ENCODE measurements at places on chromosomes 11 and 22.

- DNase-seq = no peak
These were observed 617 bp upstream of the ARHGAP20 start for GRCh38 chr11:110712659-110713448.

- DNase-seq = no peak
These were observed 12.5 kb downstream of the TAF1D start for GRCh38 chr11:93728792-93729128.

GRCh38 chr22:26615149-26615548, 2.7 kb downstream of the CRYBB1 start:
- DNase-seq = no peak

GRCh38 chr11:134393638-134394037, 18.4 kb downstream of the B3GAT1 start:
- DNase-seq = no peak

- no peak for DNase-seq
These were observed 66.5 kb downstream of the LARGE2 start for GRCh38 chr11:45988921-45989320.

DNA sequence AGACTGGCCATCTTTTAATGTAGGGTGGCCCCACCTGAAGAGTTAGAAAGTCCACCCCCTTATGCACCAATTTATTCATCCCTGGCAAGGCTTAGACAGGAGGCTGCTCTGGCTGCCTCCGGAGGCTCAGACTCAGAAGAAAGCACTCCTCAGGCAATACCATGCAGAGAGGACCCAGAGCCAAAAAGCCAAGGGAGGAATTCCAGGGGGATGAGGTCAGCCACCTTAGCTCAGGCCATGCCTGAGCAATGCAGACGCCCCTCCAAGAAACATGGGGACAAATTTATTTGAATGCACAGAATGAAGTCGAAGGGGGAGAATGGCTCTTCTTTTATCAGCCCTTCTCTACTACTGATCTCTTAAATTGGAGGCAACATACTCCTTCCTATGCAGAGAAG, 39.7 kb upstream of the GLYAT start:
- DNase-seq = no peak

DNA sequence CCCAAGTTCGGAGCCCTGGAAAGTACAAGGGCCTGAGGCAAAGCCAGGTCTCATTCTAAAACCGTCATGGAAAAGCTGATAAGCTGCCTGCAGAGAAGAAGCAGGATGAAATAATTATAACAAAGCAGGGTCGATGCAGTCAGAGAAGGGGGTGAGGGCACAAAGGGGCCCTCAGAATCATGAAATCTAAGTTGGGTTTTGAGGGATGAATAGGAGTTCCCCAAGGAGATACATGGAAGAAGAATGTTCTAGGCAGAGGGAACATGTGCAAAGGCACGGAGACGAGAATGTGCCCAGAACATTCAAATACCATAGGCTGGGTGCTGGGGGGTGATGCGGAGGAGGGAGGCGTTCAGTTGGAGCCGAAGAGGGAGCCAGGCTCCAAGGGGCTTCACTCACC, 25.0 kb downstream of the IGLL1 start:
- DNase-seq = no peak

GRCh38 chr11:74773476-74773875, 24.8 kb downstream of the RNF169 start:
- no peak for DNase-seq

DNA sequence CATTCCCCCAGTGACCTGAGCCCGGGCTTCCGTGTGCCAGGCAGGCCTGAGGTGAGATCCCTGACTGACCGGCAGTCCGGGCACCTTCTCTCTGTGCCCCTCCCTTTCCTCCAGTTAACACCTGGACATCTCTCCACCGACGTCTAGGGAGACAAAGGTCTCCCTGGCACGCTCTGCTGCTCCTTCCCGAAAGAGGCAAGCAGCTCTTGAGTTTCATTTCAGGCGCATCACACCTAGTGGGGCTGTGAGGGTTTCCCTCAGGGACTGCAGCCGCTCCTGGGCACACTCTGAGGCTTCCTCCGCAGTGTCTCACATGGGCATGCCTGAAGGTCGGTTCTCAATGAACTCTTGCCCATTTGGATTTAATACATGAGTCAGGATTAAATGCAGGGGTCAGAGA, 322.7 kb downstream of the CTTN start:
- DNase-seq = no peak

DNA sequence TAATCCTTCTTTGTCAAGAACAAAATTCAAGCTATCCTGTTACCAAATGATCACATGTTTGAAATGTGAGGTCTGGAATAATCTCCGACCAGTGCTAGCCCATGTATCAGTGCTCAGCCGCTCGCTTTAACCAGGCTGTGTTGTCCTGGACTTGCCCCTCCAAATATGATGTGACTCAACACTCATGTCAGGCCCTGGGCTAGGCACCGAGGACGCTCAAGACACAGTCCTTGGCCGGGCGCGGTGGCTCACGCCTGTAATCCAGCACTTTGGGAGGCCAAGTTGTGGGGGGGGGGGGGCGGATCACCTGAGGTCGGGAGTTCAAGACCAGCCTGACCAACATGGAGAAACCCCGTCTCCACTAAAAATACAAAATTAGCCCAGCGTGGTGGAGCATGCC, 54.1 kb upstream of the WNT7B start:
- no peak for DNase-seq

DNA sequence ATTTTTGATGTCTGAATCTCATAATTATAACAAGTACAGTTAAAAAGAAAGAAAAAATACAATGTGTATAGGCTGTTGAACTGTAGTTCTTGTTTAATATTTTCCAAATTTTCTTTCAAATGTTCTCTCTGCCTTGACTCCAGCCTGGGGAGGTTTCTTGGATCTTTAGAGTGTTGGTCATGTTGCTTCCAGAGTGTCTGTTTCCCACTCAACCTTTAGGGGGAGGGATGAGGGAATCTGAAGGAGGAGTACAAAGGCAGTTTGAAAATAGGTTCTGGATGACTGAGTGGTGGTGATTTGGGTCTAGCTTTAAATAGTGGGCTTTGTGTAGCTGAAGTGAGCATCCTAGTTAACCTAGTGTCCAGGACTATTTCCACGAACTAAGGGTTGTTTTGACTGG, 2.0 kb downstream of the CTNND1 start:
- DNase-seq = no peak

GRCh38 chr11:47886096-47886495, 37.9 kb upstream of the NUP160 start:
- DNase-seq = no peak

- DNase-seq = no peak
These were observed 1091.3 kb downstream of the TBC1D22A start for GRCh38 chr22:47853750-47854149.

GRCh38 chr11:76376746-76377558, 4.0 kb downstream of the THAP12 start:
- DNase-seq = no peak

DNA sequence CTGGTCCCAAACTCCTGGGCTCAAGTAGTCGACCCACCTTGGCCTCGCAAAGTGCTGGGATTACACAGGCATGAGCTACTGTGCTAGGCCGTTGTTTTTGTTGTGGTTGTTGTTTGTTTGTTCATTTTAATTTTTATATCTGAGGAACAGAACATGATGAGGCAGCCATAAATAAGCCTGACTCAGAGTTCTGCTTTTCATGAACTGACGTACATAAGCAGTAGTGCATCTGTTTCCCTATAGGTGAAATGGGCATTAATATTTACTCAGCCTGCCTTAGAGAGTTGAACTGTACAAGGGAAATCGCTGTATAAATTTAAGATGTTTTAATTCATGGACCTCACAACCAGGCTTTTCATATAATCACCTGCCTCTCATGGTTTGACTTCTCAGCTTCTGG, 80.5 kb downstream of the PDHX start:
- DNase-seq = no peak

- DNase-seq = no peak
These were observed 170.9 kb upstream of the CTSC start for GRCh38 chr11:88508418-88508758.

GRCh38 chr22:21087119-21087518, 41.4 kb downstream of the LRRC74B start:
- DNase-seq = no peak

DNA sequence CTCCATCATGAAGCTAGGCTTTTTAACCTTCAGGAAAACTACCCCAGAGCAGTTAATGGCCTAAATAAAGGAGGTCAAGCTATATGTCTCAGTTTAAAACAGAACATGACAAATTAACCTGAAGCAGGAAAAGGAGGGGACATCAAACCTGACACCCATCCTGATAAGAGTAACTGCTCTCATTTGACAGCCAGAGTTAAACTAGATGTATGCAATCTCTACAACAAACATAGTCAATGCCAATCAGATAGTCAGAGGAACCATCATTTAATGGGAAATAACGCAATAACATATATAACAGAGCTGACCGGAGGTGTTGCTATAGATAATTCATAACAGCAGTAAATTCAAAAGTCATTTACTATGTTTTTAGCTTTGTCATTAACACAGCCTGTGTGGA, 3.1 kb downstream of the ZNF202 start:
- DNase-seq = no peak

GRCh38 chr11:13939961-13940906, 22.3 kb upstream of the SPON1 start:
- no peak for DNase-seq

DNA sequence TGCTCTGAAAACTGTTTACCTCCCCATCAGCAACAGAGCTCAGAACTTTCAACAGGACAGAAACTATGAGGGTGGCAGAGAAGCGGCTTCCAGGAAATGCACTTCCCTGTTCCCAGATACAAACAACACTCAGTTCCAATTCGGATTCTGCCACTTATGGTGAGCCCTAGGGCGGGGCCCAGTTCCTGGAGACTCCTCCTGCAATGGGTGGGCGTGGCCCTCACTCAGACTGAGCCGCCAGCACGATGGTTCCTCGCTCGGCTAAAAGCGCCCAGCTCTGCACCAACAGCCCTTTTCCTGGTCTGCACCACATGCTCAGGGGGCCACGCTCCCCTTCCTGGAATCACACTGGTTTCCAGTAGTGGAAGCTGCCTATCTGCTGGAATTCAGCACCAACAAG, 314.1 kb downstream of the CTTN start:
- no peak for DNase-seq

DNA sequence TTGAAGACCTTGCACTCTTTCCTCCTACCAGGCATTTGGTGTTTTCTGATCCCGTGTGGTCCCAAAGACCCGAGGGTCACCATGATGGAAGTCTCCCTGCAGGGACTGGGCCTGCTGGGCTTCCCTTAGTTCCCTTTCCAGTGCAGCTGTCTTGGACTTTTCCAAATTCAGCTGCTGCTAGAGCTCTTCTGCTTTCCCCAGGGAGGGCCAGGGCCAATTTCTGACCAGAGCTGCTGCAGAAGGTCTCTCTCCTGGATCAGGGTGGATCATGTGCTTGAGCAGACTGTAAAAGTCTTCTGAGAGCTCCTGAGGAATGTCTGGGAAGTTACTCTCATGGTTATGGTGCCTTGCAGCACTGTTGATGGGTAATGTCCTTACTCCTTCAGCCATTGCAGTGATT, 23.2 kb downstream of the LDLRAD3 start:
- no peak for DNase-seq

GRCh38 chr11:12958986-12959385, 50.1 kb upstream of the RASSF10 start:
- no peak for DNase-seq

- no peak for DNase-seq
These were observed 82.1 kb downstream of the PIWIL4 start for GRCh38 chr11:94649254-94649653.

- no peak for DNase-seq
These were observed 522 bp upstream of the SEPTIN5 start for GRCh38 chr22:19713650-19714311.

DNA sequence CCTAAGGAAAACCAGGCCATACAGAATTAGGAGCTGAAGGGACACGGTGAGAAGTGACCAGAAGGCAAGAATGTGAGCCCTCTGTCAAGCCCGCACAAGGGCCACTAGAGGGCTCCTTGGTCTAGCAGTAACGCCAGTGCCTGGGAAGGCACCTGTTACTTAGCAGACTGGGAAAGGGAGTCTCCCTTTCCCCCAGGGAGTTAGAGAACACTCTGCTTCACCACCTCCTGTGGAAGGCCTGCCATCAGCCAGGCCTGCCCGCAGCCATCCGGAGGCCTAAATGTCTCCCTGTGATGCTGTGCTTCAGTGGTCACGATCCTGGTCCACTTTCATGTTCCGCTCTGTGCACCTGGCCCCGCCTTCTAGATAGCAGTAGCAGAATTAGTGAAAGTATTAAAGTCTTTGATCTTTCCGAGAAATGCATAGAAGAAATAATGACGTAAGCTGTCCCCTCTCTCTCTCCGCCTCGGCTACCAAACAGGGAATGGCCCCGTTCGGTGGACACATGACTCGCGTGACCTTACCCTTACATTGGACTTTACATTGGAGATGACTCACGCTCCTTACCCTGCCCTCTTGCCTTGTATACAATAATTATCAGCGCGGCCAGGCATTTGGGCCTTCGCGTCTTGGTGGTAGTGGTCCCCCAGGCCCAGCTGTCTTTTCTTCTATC, 10.7 kb upstream of the GSTP1 start:
- no peak for DNase-seq

GRCh38 chr22:35785181-35785923, 67.7 kb downstream of the APOL5 start:
- no peak for DNase-seq

- DNase-seq = no peak
These were observed 2.7 kb upstream of the LDHAL6A start for GRCh38 chr11:18452927-18453326.

- DNase-seq = no peak
These were observed 2.7 kb downstream of the MUC5B start for GRCh38 chr11:1225386-1226225.

DNA sequence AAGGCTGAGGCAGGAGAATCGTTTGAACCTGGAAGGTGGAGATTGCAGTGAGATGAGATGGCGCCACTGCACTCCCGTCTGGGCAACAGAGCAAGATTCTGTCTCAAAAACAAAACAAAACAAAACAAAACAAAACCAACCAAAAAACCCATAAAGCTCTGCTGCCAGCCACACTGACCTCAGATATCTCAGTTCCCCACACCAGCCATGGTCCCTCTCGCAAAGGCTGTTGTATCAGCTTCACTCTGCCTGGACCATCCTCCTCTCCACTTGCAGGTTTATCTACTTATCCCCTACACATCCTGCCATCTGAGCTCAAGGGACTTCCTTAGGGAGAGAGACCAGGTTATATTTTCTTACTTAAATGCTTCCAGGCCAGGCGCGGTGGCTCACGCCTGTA, 11.1 kb downstream of the BACE1-AS start:
- no peak for DNase-seq

- no peak for DNase-seq
These were observed 77.7 kb downstream of the FEZ1 start for GRCh38 chr11:125418396-125418795.
